ENCODE measurements at places on chromosomes 5 and 9.

DNA sequence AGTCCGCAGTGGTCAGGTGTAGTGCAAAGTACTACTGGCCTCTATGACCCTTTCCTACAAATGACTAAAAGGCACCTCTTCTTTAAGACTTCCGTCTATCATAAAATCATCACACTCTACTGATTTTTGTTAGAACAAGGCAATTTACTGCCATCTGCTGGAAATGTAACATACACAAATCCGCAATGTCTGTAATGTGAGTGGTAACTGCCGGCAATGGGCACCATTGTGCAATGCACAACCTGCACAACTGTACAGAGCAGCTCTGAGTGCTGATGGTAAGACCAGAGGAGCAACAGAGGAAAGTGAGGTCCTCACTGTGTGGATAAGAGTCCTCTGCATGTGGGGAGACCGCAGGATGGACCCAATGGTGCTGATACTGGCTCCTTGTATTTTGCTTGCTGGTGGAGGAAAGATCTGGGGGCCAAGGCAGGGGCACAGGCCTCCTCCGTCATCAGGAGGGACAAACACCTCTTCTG lies 103.7 kb downstream of the ATPSCKMT start:
- DNase-seq: no peak

DNA sequence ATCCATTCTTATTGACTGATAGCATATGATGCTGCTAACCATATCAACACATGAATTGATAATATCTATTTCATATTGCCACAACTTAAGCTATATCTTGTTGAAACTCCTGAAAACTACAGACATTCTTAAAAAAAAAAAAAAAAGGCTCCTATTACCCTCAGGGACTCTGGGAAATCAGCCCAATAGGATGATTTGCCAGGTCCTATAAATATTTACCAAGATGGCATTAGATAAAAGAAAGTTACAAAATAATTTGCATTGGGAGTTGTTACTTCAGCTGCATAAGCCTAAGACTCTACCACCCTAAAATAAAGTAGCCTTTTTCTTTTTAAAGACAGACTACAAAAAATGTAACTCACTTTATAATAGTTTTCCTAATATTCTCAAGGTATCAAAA lies 84.4 kb downstream of the CDO1 start:
- DNase-seq: no peak

GRCh38 chr5:43037636-43038495 lies 2.3 kb downstream of the ANXA2R start:
- DNase-seq: peak; percentile 48

GRCh38 chr5:33892620-33893137 lies 889 bp upstream of the ADAMTS12 start:
- no peak for DNase-seq

GRCh38 chr5:170534941-170535340 lies 31.1 kb downstream of the KCNIP1 start:
- no peak for DNase-seq

DNA sequence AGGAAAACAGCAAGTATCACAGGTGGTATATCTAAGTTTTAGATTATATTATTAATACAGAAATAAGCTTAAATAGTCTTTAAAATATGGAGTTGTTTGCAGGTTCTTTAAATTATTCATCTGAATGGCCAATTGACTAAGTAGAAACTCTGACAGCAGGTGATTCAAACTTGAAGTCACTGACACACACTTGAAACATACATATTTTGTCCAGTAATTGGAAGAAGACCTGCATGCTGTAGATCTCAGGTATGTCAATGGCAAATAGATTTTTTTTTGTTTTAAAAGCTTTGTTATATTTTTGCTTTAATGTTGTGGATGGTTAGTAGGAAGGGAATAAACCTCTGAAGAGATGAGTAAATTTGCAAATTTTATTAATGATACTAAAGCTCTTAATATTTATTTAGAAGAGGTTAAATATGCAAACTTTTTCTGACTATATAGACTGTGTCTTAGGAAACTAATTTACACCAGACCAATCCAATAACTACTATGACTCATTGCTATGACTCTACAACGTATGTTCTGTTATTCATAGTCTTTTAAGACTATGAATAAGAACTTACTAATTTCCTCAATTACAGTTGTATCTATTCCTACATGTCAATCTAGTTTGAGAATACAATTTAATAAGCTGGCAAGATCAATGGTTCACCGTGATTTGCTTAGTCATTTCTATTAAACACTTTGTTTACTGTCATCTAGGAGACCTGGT lies 53.9 kb upstream of the RORB start:
- DNase-seq: no peak

All from stimulated activated CD4-positive, alpha-beta T cell treated with anti-CD3 and anti-CD28 coated beads, Interleukin-4, amount 100 ng/mL, for 4 hours (primary cell).